NCI-H774 (cell line): ENCODE measurements at places on chromosomes 7 and 10.

- no peak for DNase-seq
These were observed 115.7 kb downstream of the ABLIM1 start for GRCh38 chr10:114542373-114542772.

- no peak for DNase-seq
These were observed 11.2 kb upstream of the AKAP9 start for GRCh38 chr7:91929463-91929862.

DNA sequence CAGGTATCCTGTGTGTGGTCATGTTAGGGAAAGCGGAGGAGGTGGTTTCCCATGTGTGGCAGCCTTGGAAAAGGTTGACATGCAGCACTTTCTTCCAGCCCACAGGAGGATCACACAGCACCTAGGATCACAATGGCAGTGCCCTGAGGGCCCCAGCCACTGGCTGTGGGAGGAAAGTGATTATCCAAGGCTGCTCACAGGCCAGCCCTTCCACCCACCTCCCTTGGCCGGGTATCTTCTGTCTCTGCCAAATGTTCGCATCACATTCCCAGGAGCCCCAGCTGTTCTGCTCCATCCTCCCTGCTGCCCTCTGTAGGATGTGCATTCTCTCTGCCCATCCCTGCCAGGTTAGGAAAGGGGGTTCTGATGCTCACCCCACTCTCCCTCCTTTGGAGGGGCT lies 2.5 kb upstream of the MLXIPL start:
- no peak for DNase-seq

- DNase-seq = no peak
These were observed 331.0 kb downstream of the ADARB2 start for GRCh38 chr10:1406132-1406966.

DNA sequence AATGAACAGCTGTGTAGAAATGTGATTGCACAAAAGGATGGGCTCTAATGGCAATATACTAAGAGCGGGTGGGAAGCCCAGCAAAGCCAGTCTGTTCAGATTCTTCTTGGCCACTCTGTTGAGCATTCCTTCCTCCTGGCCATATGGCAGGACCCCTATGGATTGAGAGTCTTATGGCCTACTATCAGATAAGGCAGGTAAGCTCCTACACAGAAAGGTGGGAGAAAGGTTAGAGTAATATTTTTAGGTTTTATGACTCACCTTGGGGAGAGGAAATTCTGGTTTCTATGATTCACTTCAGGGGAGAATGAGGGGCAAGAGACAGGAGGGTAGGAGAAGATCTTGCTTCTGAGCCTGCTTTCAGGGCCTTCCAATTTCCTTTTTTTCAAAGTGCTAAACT lies 15.1 kb upstream of the AKR1B10 start:
- DNase-seq = no peak

DNA sequence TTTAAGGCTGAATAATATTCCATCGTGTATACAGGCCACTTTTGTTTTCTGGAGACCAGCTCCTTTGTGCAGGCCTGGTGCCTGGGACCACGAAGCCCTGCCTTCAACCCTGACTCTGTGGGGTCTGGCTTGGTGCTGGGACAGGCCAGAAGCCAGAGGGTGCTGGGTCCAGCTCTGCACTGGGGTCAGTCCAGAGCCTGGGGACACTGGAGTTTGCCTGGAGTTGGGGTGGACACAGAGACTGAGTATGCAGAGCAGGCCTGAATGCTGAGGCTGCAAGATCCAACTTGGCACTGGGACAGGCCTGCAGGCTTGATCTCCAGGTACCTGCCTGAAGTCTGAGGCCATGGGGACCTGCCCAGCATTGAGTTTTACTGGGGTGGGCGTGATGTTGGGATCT lies 558.8 kb upstream of the CNTNAP2 start:
- DNase-seq = no peak
